ENCODE measurements at places on chromosomes 2 and 18.

GRCh38 chr18:58359620-58360019 lies 269.3 kb downstream of the ALPK2 start:
- DNase-seq: no peak

DNA sequence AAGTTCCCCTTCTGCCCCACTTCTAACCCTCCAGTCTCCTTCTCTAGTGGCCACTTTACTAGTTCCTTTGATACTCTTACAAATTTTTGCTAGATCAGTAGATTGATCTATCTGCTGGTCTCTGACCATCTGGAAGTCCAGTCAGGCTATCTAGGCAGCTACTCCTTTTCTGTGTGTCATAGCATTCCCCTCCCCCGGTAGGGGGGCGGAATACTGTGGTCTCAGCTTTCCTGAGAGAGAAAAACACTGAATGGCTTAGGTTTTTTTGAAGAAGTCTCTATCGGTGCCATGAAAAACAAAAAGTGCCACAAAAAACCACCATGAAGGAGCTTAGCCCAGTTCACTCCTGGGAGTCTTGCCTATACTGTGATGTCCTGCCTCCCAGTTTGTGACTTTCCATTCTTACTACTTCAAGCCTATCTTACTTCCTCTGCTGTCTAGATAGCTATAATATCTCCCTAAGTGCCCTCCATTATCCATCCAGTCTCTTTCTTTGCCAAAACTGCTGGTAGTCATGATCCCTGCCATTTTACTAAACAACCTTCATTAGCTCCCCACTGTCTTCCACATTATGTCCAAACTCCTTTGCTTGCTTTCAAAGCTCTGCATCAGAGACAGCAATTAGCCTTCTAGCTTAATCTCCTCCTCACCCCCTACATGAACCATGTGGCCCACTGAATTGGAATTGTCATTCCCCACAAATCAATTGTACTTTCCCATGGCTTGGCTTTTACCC lies 29.9 kb downstream of the TPGS2 start:
- DNase-seq: no peak

DNA sequence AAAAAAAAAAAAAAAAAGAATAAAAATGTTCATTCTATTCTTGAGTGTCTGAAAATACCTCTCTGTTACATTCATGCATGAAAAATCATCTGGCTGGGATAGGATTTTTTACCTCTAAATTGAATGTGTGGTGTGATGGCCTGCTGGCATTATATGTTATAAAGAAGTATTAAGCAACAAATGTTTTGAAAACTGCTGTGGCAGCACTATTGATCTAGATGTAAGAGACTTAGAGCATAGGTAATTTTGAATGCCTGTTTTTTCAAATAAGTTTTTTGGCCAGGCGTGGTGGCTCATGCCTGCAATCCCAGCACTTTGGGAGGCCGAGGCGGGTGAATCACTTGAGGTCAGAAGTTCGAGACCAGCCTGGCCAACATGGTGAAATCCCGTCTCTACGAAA lies 147.0 kb upstream of the LINC00305 start:
- DNase-seq: no peak

GRCh38 chr2:109677835-109678580 lies 63.8 kb downstream of the SOWAHC start:
- no peak for DNase-seq

- no peak for DNase-seq
Observed at GRCh38 chr2:124572934-124573634, 548.0 kb downstream of the CNTNAP5 start.

- no peak for DNase-seq
Observed at GRCh38 chr2:226690461-226691024, 109.1 kb downstream of the IRS1 start.

GRCh38 chr2:23411752-23412431 lies 26.9 kb downstream of the KLHL29 start:
- peak; percentile 81 for DNase-seq

DNA sequence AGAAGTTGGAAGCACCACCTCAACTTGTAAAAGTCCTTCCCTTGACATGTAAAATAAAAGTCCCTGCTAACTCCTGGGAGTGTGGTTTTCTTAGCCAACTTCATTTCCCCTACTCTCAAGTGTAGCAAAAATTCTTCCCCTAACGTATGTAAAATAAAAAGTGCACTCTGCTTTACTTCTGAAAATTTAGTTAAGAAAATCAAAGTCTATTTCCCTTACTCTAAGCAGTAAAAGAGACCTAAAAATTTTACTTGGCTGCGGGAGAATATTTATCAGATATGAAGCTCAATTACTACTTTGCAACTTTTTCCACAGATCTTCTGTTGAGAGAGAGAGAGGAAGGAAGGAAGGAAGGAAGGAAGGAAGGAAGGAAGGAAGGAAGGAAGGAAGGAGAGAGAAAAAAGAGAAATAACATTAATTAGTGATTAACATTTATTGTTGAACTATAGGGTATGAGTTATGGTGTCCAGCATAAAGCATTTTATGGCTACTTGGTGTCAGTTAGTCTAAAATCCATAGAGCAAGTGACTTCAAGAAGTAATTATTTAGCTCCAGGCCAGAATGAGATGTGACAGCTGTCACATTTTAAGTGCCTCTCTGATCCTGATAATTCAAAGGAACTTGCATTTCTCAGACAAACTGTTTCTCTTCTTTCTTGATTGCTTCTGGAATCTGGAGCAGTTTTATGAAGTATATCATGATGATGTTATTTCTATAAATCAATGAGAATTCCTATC lies 210.3 kb downstream of the TMX3 start:
- no peak for DNase-seq

- DNase-seq: no peak
Observed at GRCh38 chr2:241957276-241957675, 87.7 kb downstream of the RTP5 start.

GRCh38 chr2:179572544-179572943 lies 288.9 kb downstream of the ZNF385B start:
- no peak for DNase-seq

DNA sequence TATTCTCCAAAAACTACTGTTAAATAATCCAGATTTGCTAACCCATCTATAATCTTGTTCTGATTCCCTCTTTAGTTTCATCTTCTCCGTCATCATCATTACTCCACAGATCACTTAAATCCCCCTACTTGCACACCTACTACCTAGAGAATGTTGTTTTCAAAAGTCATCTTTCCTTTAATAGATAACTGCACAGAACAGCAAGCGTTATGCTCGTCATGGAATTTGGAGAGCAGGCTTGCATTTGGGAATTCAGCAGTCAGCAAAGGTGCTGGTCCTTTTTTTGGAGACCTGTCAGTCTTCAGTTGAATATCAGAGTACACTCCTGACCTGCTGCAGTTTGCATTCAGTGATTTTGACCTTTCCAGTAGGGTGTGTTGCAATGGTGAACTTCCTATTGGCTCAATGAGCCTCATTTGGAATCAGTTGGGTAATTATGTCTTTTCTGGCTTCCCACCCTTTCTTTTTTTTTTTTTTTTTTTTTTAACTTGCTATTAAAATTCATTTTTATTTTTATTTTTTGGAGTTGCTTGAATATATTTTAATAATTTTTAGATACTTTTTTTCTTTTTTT lies 110.6 kb downstream of the HNRNPLL start:
- DNase-seq: no peak

- DNase-seq: peak; percentile 71
Observed at GRCh38 chr2:47288864-47289263, 114.1 kb upstream of the MSH2 start.

- DNase-seq: no peak
Observed at GRCh38 chr2:239977111-239977510, 48.0 kb downstream of the NDUFA10 start.

DNA sequence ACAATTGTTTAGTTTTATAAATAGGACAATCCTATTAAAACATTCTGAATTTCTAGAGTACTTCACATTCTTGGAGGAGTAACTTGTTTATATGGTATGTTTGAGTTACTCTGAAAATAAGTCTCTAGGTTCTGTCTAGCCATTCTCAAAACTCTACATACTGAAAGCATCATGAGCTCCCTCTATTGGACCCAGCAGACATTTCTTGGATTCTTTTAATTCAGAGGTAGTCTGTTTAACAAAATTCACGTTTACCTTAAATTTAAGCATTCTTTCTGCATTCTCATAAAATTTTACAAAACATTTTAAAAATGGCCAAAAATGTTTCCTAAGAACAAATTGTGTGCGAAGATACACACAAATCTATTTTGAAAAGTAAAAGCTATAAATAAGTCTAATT lies 15.3 kb downstream of the SP9 start:
- DNase-seq: peak; percentile 27

- no peak for DNase-seq
Observed at GRCh38 chr2:99780276-99780675, 290.5 kb upstream of the REV1 start.

DNA sequence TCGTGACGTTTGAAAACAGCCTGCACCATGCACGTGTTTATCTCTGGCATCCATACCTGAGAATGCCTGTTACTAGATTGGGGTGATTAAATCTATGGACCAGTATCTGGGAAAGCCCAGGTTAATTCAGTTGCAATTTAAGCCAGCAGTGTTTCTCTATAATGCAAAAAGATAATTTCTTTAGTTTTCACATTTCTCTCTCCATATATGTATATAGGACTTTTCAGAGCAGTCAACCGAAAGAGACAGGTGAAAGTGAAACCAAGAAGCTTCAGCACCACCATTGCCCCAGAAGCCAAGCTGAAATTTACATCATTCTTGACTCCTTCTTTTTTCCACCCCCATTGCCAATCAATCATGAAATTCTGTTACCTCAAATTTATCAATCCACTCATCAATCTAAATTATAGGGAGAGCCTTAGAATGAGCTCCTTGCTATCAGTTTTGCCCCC lies 2.7 kb upstream of the LRP2 start:
- DNase-seq: no peak

- no peak for DNase-seq
Observed at GRCh38 chr2:7730449-7730848, 813.2 kb downstream of the RNF144A start.

DNA sequence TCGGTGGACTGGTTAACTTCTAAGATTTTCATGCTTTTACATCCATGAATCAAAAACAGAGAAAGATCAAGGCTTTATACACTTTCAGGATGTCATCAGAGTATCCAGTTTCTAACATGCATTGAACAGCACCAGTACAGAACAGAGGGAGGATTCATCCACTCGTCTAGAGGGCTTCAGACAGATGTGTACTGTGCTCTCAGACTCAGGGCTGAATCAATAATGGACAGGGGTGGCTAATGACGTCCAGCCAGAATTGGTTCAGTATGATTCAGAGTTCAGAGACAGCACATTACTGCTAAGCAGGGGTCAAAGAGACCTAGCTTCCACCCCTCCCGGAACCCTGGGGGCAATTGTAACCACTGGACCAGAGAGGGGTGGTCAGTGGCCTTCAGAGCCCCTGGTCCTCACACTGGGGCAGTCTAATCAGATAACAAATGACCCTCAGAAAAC lies 37.3 kb downstream of the RNU4ATAC start:
- DNase-seq: no peak

- no peak for DNase-seq
Observed at GRCh38 chr2:212908031-212908430, 243.4 kb downstream of the IKZF2 start.

DNA sequence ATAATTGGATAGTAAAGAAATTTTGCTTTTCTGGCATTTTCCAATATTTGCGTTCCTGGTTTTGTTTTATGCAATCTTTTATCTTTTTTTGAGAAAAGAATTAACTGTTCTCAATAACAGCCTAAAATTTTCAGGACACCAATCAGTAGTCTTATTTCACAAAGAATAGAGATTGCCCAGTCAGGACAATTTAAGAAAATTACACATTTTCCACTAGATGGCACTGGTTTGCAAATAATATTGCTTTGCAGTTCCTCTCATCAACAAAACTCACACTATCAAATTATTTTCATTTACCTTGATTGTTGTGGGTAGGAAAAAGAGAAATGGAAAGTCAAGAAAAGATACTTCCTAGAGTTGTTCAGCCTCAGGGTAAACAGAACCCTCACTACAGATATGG lies 2.4 kb upstream of the RBM45 start:
- peak; percentile 69 for DNase-seq

GRCh38 chr18:34509879-34510586 lies 200.1 kb upstream of the DTNA start:
- DNase-seq: no peak

DNA sequence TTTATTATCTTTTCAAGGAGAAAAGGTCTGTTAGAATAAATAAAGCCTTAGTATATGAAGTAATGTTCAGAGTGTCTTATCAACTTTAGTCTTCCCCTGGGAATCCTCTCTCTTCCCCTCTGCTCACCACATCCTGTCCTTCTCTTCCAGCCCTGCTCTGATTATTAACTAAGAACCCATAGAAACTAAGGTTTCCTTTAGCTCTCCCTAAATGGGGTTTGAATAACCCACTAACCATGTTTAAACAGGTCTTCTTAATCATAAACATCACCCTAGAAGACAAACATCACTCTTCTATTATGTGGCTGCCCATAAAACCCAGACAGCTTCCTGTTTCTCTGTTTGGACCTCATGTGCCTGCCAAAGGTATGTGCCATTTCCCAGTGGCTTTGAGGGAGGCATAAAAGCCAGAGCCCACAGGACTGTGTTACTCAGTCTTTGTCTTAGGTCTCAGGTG lies 50.1 kb downstream of the SLC14A1 start:
- peak; percentile 45 for DNase-seq

DNA sequence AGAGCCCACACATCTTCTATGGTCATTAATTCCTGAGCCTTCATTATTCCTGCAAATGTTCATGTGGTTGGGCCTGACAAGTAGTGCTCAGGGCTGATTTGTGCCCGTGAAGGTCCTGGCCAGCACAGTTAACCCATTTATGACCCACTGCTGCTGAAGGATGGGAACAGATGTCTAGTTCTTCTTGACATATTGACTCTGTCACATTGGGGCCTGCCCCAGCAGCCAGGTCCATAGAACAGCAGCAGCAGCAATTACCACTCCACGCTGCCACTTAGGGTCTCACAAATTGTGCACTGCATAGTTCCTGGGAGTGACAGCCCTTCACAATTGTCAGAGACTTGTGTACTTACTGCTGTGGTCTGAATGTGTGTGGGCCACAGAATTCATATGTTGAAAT lies 442.3 kb upstream of the RGPD4 start:
- DNase-seq: no peak

- no peak for DNase-seq
Observed at GRCh38 chr2:105917688-105918087, 173.0 kb downstream of the NCK2 start.

- peak; percentile 17 for DNase-seq
Observed at GRCh38 chr2:12131975-12132374, 385.5 kb downstream of the LPIN1 start.

GRCh38 chr2:21257621-21258020 lies 133.9 kb downstream of the TDRD15 start:
- no peak for DNase-seq
